Fibroblast of skin of right biceps (primary cell): ENCODE measurements at places on chromosomes 16 and 17.
A peak's percentile ranks its signal among the peaks of the same experiment; 100 is the strongest.

DNA sequence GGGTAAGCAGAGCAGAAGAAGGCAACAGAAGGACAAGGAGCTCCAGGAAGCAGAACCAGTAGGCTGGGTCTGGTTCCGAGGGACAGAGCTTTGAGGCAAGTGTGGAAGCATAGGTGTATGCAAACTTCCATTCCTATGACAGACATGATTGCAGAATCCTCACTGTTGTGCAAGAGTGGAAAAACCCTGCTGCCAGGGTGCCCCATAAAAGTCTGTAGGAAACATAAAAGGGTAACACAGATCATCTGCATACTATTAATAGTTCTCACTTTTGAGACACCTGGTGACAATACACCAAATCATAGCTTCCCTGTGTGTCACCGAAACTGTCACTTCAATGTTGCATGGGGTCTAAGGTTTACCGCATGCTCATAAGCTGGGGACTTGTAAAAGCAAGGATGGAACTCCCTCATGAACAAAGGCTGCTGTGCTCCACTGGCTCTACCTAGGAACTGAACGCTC lies 39.7 kb downstream of the ARHGAP17 start:
- no peak for DNase-seq

- peak; percentile 38 for DNase-seq
Measured at GRCh38 chr17:55587608-55588139, 76.4 kb upstream of the SMIM36 start.

- DNase-seq = peak; percentile 77
Measured at GRCh38 chr16:49281843-49282642, 405 bp upstream of the CBLN1 start.

GRCh38 chr17:79842656-79843473 lies 3.6 kb upstream of the CBX4 start:
- DNase-seq = no peak

DNA sequence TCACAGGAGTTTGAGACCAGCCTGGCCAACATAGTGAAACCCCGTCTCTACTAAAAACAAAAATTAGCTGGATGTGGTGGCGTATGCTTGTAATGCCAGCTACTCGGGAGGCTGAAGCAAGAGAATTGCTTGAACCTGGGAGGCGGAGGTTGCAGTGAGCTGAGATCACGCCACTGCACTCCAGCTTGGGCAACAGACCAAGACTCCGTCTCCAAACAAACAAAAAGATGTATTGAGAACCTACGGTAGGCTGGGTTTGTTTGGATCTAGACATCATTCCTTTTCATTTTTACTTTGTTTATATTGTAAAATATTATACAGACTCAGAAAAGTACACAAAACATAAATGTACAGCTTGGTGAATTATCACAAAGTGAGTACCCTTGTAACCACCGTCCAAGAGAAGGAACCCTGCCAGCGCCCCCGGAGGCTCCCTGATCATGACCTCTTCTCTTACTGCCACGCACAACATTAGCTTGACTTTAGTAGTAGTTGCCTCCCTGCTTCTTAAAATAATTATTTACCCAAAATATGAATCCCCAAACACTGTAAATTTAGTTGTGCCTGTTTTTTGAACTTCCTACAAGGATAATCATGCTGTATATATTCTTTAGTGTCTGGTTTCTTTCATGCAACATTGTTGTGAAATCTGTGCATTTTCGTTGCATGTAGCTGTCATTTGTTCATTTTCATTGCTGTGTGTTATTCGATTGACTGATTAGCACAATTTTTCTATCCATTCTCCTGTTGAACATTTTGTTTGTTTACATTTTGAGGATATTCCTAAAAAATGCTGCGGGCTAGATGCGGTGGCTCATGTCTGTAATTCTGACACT lies 56.5 kb downstream of the KSR1 start:
- no peak for DNase-seq

DNA sequence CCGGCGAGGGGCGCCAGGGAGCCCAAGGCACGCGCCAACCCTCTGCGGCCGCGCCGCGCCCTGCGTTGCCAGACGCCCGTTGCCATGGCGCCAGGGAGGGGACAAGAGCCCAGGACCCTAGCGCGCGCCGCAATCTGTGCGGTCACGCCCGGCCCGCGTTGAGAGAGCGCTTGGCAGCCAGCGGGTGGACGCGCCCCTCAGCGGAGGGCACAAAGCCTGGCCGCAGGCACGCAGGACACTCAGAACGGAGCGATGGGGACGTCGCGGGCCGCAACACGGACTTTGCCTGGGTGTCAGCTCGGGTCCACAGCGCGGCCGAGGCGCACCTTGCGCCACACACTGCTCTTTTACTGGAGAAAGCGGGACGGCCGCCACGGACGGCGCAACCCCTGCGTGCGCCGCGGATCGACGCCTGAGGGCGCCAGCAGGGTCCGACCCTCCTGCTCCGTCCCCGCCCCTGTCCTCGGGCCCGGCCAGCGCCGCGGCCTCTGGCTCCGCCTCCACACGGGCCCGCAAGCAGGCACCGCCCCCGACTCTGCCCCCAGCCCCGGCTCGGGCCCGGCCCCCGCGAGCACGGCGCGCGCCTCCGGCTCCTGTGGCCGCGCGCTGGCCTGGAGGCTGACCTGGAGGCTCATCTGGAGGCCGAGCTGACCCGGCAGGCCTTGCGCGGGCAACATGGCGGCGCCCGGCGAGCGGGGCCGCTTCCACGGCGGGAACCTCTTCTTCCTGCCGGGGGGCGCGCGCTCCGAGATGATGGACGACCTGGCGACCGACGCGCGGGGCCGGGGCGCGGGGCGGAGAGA lies at the start of gene GFER:
TSS of gene GFER (plus strand) at position 650 of the 803 bp plus-strand sequence. CDS start at position 676, 26 bp downstream.
- DNase-seq = peak; percentile 92

DNA sequence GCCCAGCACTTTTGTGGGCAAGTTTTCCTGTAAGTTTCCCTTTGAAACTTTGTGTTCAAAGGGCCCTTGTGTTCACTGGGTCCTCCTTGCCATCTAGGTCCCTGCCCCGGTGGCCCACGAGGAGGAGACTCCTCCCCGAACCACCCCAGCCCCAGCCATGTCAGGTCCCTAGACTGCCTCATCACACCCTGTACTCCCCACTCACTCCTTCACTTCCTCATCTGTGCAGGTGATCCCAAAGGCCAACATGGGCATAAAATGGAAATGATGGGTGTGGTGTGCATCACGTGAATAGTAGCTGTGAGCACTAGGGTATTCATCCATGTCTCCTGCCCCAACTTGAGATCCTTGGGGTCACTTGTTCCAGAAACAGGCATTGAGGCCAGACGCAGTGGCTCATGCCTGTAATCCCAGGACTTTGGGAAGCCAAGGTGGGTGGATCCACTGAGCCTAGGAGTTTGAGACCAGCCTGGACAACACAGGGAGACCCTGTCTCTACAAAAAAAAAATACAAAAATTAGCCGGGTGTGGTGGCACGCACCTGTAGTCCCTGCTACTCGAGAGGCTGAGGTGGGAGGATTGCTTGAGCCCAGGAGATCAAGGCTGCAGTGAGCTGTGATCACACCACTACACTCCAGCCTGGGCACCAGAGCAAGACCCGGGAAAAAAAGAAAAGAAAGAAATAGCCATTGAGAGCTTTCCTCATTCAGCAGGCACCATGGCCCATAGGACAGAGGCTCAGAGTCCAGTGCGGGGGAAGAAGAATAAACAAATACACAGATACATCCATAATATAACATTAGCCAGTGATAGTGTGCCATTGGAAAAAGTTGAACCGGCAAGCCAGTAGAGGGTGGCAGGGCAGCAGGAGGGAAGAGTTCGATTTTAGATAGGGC lies 74.5 kb downstream of the KATNIP start:
- DNase-seq = no peak

DNA sequence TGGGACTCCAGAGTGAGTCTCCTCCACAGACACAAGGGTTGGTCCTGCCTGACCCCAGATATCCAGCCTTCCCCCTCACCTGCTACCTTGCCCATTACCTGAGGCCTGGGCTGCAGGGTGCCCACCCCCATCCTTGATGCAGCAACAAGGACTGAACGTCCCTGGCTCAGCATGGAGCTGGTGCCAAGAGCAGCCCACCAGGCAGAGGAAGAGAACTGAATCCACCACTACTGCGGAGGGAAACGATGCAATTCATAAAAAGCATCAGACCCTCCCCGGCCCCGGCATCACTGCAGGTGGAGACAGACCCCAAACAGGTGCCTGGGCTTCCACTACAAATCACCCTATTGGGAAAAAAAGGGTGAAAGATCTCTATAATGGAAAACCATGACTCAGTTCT lies 131.0 kb upstream of the TNRC6C start:
- DNase-seq = no peak

- DNase-seq = peak; percentile 95
Measured at GRCh38 chr16:78684030-78684611, 584.7 kb downstream of the WWOX start.

DNA sequence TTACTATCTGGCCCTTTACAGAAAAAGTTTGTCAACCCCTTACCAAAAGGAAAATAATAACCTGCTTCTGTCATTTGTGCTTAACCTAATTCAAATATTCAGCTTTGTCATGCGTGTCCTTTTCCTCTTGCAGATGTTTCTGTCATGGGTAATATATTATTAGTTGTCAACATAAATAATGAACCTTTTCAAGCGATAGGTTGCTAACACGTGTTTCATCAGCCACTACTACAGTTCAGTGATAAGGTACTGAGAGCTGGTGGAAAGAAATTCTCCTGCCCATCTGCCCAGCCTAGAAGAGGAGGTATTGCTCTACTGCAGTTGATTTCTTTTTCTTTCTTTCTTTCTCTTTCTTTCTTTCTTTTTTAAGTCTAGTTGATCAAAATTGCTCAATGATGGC lies 12.0 kb upstream of the SRSF1 start:
- no peak for DNase-seq

DNA sequence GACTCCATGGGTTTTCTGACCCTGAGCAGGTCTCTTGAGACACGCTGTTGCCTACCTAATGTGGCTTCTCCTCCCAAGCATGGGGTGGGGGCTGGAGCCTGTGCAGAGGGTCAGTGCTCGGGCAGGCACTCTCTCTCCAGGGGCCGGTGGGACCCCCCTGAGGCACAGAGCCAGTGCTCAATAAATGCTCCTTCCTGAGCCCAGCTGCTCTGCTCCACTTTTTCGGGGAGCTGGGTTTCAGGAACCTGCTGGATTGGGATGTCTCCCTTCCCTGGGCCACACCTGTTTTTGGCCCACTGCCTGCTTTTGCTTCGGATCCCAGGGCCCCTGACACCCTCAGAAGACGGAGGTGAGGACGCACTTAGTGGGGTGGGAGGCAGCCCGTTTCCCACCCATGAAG lies 1.3 kb upstream of the TRIM65 start:
- DNase-seq = no peak

DNA sequence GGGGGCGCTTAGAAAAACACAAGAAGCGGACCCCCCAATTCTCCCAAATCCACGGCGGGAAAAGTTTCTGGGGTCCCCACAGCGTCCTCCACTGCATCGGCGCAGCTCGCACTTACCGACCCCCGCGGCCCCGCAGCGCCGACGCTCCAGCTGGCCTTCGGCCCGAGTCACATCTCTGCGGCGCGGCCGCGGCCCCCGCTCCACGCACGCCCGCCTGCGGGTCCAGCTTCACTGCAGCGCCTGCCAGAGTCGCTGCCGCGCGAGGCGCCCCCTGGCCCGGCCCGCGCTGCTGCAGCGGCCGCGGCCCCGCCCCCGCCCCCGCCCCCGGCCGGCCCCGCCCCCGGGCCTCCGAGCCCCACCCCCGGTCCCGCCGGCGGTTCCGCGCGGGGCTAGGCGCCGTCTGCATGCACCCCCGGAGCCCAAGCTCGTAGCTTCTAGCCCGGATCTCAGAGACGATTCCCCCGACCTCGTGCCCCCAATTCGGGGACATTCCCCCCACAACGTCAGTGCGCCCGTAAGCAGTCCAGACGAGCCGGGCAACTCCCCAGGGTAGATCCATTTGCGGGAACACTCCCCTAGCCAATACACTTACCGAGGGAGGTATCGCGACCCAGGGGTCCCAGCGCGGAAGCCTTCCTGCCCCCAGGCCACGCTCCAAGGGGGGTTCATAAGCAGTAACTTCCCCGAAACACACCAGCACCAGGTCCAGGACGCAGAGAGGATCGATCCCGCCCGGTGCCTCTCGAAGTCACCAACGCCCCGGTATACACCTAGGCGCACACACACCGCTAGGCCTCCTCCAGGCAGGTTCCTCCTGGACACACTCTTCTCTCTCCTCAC lies at the start of gene GPRC5B:
TSS of gene GPRC5B (minus strand) at position 238 of the 840 bp plus-strand sequence. CDS start 12,003 bp downstream, outside the sequence.
- peak; percentile 30 for DNase-seq

DNA sequence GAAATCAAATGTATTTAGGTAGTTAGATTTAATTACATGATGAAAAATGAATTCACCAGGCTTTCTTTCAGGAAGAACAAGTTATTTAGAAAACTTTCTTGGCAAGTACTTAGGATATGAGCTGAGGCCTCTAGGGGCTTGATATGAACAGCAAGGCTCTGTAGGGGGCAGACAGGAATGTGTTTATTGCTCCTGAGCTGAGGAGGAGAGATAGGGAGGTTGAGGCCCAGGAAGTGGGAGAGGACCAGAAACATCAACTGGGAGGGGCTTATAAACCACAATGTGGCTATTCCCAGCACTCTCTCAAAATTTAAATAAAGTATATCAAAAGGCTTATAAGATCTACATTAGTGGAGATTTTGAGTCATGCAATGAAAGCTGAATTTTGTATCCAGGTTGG lies 154.0 kb upstream of the MAF start:
- DNase-seq = peak; percentile 89

DNA sequence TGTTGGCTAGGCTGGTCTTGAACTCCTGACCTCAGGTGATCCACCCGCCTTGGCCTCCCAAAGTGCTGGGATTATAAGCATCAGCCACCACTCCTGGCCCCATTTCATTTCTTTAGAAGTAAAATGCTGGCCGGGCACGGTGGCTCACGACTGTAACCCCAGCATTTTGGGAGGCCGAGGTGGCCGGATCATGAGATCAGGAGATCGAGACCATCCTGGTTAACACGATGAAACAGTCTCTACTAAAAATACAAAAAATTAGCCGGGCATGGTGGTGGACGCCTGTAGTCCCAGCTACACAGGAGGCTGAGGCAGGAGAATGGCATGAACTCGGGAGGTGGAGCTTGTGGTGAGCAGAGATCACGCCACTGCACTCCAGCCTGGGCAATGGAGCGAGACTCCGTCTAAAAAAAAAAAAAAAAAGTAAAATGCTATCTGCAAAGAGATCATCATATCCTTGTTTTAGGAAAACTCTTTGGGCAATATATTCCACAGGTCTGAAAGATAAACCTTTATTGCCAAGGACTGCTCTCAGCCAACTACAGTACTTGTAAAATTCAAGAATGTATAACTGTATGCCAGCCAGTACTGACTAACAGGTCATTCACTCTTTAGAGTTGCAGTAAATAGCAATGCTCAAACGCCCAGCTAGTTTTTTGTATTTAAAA lies 3.8 kb downstream of the GJC1 start:
- DNase-seq = no peak

DNA sequence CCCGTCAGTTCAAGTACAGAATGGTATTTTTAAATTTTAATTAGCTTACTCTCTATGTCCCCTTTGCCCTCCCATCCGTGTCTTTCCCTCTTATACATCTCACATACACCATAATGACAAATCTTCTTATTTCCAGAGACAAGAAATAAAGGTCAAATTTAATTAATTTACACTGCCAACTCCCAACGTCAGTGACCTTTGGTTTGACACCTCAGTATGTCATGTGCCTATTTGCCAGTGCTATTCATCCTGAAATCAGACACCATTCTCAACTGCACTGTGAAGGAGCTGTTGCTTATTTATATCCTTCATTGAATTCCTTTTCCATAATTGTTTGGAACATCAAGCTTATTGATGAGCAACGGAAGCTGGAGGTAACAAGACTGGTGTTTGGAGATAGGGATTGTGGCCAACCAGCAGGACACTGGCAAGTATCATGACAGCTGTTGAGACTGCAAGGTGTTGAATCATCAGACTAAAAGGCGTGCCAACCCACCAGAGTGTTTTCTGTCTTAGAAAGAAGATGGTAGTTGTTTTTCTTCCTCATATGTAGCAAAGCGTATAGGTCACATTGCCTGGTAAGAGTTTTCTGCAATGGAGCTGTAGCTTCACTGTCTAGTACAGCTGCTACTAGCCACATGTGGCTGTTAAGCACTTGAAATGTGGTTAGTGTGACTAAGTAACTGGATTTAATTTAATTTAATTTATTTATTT lies 12.5 kb downstream of the CALCOCO2 start:
- no peak for DNase-seq
